ENCODE measurements at places on chromosomes 4 and X.

GRCh38 chr4:56857601-56858309 lies 36.3 kb upstream of the SPINK2 start:
- DNase-seq = no peak

- no peak for DNase-seq
Observed at GRCh38 chr4:31108762-31109161, 388.6 kb downstream of the PCDH7 start.

- no peak for DNase-seq
Observed at GRCh38 chrX:47772764-47773163, 63.9 kb upstream of the ZNF81 start.

- no peak for DNase-seq
Observed at GRCh38 chrX:115632455-115632854, 71.5 kb downstream of the PLS3 start.

DNA sequence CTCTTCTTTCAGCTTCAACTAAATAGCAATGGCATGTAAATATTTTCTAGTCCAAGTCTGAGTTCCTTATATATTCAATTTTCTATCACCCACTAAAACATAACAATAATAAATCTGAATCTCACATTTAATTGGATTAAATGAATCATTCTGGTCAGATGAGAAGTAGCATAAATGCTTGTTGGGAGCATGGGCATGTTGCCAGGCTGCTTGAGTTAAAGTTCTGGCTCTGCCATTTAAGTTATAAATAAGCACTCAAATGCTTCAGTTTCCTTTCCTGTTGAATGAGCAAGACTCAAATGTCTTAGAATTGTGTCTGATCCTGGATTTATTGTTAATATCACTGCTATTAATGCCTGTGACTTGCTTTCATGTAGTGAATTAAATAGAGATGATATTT lies 496.3 kb downstream of the STPG2 start:
- DNase-seq = no peak

DNA sequence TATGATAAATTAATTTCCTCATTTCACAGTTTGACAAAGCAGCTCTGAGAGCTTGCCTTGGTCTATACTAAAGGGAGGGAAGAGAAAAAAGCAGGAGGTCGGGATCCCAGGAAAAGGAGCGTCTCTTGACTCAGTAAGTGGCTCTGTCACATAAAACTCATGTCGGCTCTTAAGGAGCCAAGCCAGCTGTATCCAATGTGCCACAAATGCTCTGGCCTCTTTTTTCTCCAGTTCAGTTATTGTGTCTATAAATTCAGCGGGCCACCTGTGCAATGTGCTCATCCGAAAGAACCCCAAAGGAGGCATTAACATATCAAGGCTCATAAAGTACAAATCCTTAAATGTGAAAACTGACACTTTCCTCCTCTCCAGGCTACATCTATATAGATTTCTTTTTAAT lies 337.7 kb upstream of the FAM241A start:
- no peak for DNase-seq

DNA sequence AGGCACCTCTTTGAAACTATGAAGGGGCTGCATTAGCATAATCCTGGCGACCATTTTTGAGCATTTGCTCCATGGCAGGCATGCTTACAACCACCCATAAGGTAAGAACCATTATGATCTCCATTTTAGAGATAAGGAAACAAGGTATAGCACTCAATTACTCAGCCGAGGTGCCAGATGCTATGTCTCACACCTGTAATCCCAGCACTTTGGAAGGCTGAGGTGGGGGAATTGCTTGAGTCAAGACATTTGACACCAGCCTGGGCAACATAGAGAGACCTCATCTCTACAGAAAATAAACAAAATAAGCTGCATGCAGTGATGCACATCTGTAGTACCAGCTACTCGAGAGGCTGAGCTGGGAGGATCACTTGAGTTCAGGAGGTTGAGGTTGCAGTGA lies 43.6 kb downstream of the TIGD4 start:
- no peak for DNase-seq

GRCh38 chr4:80045786-80046185 lies 27.2 kb downstream of the ANTXR2 start:
- DNase-seq = peak; percentile 52

GRCh38 chr4:169774466-169775445 lies 17.0 kb upstream of the HPF1 start:
- no peak for DNase-seq

- DNase-seq = peak; percentile 31
Observed at GRCh38 chrX:124555036-124555595, 208.8 kb downstream of the SH2D1A start.

DNA sequence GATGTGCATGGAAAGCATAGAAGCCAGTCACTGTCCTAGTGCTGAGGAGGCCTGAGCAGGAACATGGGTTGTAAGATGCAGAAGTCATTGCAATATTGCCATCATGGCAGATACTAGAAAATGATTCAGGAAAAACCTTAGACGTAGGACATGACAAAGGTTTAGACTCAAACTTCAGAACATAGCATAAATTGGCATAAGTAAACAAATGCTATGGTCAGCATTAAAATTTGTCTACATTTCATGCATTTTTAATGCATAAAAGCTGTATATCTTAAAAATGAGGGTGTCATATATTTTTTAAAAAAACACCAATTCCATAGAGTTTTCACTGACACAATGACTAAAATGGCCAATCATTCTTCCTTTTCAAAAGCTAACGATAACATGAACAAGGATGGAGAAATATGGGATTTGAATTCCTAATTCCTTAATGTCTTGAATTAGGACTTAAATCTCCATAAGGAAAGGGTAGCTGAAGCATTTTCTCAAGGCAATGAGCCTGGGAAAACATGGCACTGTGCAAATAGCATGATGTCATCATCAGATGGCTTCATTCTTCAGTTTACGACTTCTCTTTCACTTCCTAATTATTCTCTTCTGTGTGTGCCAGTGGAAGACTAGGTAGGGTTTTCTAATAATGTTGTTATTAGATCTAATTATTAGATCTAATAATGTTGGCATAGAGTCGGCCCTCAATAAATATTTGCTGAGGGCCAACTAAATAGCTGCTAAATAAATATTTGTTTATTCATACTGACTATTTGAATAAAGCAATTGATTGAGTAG lies 125.1 kb upstream of the FRG1 start:
- DNase-seq = no peak

DNA sequence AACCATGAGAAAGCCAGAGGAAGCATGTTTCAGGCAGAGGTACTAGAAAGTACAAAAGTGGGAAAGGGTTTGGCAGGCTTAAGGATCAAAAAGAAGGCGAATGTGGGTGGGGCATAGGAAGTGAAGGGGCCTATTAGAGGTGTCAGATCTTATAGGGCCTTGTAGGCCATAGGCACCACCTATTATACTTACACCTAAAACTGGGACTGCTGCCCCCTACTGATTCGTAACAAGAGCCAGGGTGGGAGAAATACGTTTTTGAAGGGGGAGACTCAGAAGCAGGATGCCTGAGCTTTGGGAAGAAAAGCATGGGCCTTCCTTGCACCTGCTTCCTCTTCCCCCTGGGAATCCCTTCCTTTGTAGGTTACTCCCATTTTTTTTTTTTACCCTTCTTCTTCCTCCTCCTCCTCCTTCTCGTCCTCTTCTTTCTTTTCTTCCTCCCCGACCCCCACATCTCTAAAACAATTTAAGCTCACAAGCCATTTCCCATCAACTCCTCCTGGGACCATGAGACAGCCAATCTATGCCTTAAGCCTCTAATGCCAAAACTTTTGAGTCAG lies 40.7 kb upstream of the GPC3 start:
- no peak for DNase-seq

GRCh38 chr4:151263455-151263854 lies 13.5 kb upstream of the PRSS48 start:
- DNase-seq = no peak

GRCh38 chr4:1445716-1446445 lies 39.6 kb upstream of the NKX1-1 start:
- no peak for DNase-seq

GRCh38 chr4:98482847-98483806 lies 175.3 kb downstream of the TSPAN5 start:
- DNase-seq = no peak

DNA sequence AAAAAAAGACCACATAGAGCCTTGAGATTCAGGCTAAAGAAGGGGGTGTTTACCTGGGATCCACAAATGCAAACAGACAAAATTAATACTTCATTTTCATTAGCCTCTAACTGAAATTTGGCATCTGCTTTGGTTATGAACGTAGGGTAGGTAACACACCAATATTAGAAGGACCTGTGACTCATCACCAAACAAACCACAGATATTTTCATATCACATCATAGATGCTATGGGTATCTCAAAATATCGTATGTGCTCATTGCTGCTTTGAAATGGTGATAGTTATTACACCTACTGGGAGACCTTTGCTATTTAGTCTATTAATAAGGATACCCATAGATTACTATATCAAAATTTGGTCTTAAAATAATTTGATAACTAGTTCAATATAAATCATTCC lies 180.6 kb upstream of the MAP3K15 start:
- no peak for DNase-seq

DNA sequence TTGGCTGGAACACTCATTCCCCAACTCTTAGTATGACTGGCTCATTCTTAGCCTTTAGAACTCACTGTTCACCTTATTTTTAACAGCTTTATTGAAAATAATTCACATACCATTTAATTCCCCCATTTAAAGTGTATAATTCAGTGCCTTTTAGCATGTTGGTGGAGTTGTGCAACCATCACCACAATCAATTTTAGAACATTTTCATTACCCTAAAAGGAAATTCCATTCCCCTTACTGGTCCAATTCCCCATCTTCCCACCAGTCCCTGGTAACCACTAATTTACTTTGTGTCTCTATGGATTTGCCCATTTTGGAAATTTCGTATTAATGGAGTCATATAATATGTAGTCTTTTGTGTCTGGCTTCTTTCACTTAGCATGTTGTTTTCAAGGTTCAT lies 19.7 kb downstream of the NHSL2 start:
- peak; percentile 52 for DNase-seq

GRCh38 chr4:15012017-15012788 lies 9.9 kb downstream of the CPEB2 start:
- DNase-seq = no peak

DNA sequence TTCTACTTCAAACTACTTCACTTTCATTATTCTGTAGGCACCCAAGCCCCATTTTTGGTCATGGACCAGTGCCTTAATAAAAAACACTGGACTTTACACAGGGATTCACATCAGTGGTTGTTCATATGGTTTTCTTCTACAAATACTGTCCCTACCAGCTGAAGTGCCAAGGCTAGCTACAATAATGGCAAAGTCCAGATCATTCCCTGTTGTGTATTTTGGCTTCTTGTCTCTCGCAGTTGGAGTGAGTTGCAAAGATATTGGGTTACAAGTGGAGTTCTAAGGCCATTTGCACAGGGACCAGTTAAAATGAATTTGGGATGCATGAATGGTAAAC lies 16.7 kb upstream of the ANKRD17 start:
- DNase-seq = no peak

DNA sequence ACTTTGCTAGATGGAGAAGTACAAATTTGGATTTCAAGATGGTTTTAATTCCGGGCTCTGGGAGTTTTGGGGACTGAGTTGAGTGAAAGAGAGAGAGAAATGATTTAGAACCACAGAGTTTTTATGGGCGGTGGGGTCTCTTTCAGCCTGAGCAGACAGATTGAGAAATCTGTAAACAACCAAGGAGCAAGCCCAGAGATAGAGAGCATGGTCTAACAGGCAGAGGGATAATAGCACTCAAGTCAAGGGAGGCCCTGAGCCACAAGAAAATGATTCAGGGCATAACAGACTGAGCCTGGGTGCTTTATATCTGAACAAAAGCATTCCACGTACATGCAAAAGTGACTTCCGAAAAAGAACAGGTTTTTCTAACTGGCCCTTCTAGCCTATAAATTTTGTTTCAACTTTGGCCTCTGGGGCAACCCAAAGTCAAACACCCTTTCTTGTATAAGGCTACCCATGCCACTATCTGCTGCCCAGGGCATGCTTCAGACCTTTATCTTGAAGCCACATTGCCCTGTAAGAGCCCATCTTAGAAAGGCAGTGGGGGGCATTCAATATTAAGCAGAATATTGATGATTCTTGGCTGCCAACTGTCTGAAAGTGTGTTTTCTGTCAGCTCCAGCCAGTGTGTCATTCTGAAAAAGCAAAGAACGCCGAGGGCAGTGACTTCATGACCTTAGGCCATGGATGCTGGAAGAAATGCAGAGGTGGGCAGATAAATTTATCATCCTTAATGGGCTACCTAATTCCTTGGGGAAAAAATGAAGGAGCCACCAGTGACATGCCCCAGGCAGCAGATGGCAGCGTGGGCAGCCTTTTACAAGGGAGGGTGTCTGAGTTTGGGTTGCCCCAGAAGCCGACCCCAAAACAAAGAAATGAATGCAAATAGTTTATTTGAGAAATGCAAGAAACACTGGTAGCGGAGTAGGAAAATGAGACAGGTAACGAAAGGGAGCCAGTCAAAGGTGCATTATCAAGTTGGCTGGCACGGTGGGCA lies 637.6 kb downstream of the MID1IP1 start:
- no peak for DNase-seq

DNA sequence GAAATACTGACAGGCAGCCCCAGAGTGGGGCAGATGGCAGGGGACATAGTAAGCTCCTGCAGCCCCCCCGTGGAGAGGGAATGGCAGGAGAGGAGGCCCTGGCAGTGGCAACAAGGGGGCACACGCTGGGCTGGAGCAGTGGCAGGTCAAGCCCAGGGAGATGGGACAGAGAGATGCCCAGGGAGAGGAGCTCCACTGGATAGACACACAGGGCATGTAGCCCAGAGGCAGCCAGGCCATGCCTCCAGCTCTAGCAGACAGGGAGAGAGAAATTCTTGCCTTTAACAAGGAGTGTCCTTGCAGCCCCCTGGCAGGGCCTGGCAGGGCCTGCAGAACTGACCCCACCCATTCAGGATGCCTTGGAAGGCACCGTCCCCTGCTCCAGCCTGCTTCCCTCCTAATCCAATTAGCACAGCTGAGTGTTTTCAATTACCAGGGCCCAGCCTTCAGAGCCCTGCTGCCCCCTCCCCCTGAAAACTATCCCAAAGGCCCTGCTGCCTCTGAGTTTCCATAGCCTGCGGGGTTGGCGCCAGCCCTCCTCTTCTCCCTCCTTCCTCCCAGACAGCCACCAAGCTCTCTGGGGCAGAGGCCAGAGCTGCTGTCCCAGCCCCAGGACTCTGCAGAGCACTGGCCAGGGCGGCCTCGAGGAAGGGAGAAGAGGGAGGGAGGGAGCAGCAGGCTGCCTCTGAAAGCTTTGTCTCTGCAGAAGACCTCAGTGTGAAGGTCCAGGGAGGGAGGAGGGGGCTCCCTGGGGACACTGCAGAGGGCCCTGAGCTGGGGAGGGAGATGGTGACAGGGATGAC lies 12.5 kb downstream of the L1CAM start:
- no peak for DNase-seq

DNA sequence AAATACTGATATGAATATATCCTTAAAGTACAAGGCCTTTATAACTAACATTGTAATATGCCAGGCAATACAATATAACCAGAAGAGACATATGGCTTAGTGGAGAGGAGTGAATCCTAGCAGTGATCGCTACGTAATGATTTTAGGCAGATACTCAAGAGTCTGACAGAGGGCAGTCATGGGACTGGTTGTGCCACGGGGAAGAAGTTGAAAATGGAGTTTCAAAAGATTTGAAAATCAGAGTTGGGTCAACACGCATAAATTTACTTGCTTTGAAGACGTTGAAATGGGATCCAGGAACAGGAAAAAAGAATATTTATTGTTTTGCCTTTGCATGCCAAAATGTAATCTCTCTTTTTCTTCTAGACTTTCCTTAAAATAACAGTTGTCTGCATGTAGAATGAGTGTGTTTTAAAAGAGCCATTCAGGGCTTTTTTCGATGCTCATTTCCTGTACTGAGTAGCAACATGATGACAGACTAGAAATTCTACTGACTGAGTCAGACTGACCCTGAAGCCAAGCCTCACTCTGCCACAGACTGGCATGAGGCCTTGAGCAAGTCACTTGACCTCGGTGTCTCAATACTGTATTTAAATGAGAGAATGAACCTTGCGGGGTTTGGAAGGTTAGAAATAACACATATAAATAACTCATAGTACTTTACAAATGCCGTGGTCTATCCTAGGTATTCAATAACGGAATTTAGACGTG lies 8.1 kb upstream of the SMS start:
- DNase-seq = peak; percentile 87

All from GM04503 (cell line).